ENCODE measurements at places on chromosomes 12 and 14.

GRCh38 chr12:88810806-88811205 is 230.5 kb upstream of the KITLG start:
- no peak for DNase-seq

DNA sequence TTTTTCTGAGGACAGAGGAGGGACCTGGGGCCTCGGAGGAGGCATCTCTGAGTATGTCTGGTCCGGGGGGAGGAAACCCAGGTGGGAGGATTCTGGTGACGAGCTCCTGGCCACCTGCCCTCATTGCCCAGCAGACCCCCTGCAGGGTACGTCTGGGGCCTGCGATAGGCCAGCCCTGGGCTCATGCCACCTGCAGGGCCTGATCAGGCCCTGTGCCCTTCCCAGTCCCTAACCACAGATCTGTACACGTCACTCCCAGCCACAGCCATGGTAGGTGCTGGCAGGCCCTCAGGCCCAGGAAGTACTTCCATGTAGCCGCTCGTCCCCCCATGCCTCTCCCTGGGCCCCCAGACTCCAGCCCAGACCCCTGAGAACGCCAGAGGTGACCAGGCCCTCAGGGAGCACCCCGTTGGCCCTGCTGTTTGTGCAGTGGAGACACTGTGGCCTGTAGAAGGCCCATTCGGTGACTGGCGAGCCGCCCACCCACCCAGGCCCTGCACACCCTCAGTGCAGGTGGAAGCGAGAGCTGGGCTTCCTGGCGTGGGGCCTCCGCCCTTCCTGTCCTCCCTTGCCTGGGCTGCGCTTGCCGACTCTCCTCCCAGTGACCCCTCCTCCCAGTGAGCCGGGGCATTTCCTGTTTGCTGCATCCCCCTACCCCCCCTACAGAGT is 5.7 kb downstream of the INF2 start:
- peak; percentile 53 for DNase-seq

- no peak for DNase-seq
Measured at GRCh38 chr14:21346532-21347135, 37.2 kb downstream of the SUPT16H start.

DNA sequence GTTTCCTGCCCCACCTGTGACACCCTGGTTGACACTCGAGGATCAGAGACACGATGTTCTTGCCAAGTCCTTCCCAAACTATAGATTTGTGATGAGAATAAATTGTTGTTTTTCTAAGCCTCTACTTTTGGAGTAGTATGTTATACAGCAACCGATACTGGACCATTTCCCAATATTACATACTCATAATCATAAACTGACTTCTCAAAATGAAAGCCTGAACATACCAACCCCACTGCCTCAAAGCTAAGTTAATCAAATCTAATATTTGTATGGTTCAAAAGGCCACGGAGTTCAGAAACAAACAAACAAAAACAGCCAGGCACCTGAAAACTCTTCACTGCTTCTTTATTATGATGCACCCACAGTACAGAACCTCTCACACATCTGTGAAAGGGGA is 52.3 kb upstream of the GPHB5 start:
- DNase-seq: no peak

DNA sequence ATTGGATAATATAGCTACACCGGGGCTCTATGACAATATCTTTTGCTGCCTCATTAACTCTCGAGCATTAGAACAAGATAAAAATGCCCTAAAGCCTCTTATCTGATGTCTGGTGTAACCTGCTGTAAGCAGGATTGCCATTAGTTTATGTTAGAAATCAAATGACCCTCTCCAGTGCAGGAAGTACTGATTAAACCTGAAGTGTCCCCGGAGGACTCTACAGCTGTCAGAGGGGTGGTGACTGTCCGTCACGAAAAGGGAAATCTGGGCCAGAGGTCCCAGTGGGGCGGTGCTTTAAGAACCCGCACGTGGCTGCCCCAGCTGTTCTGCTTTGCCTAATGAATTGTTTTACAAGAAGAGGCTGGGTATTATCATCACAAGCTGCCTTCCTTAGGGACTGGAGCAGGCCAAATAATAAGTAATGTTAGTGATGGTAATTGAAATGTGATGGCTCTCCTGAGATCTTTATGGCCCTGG is 55.7 kb downstream of the LIN52 start:
- no peak for DNase-seq

- no peak for DNase-seq
Measured at GRCh38 chr14:23409475-23409874, 1.4 kb upstream of the MYH6 start.

DNA sequence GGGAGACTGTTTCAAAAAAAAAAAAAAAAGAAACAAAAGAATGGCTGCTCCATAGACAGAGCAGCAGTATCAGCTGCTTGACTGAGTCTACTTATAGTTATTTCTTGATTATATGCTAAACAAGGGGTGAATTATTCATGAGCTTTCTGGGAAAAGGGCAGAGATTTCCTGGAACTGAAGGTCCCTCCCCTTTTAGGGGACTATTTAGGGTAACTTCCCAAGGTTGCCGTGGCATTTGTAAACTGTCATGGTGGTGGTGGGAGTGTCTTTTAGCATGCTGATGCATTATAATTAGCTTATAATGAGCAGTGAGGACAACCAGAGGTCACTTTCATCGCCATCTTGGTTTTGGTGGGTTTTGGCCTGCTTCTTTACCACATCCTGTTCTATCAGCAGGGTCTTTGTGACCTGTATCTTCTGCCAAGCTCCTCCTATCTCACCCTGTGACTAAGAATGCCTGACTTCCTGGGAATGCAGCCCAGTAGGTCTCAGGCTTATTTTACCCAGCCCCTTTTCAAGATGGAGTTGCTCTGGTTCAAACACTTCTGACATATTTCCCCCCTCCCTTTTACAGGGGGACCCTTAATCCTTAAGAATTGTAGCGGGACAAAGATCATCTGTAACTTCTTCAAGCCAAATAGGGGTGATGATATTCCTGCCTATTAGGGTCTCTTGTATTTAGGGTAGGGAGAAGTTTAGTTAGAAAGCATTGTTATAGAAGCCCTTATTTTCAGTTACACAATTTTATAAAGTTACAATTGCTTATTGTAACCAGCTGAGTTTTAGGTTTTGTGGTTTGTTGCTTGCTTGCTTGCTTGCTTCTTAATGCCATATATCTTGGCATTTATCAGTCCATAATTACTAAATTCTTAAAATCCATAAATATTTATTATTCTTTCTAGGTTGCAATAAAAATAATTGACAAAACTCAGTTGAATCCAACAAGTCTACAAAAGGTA is 42.5 kb downstream of the MARK3 start:
- no peak for DNase-seq

- no peak for DNase-seq
Measured at GRCh38 chr12:34106172-34106571, 83.9 kb downstream of the ALG10 start.

GRCh38 chr14:71206123-71206522 is 298.9 kb downstream of the PCNX1 start:
- DNase-seq: no peak

- DNase-seq: no peak
Measured at GRCh38 chr14:74647061-74647677, 35.1 kb upstream of the LTBP2 start.

GRCh38 chr14:56482310-56482911 is 97.2 kb upstream of the TMEM260 start:
- DNase-seq: no peak

DNA sequence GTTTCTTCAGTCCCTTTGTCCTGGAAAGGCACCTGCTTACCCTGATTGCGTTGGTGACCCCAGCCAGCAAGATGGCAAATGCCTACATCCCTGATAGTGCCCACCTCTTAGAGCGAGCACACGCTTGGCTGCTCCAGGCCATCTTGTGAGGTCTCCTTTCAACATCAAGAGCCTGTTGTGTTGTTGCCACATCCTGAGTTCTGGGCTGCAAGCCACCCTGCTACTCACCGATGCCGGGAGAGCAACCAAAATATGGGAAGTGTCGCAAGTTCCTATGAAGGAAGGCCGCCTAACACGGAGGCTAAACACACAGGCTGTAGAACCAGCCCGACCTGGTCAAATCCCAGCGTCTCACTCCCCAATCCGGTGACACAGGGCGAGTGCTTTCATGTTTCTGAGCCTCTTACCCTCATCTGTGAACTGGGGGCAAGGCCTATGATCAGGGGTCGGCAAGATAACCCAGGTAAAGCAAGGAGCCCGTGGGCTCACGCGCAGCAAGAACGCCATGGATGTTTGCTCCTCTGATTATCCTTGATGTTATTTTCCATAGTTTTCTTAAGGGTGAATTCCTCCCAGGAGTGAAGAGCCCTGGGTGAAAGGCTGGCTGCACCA is 98.4 kb downstream of the LGMN start:
- no peak for DNase-seq

DNA sequence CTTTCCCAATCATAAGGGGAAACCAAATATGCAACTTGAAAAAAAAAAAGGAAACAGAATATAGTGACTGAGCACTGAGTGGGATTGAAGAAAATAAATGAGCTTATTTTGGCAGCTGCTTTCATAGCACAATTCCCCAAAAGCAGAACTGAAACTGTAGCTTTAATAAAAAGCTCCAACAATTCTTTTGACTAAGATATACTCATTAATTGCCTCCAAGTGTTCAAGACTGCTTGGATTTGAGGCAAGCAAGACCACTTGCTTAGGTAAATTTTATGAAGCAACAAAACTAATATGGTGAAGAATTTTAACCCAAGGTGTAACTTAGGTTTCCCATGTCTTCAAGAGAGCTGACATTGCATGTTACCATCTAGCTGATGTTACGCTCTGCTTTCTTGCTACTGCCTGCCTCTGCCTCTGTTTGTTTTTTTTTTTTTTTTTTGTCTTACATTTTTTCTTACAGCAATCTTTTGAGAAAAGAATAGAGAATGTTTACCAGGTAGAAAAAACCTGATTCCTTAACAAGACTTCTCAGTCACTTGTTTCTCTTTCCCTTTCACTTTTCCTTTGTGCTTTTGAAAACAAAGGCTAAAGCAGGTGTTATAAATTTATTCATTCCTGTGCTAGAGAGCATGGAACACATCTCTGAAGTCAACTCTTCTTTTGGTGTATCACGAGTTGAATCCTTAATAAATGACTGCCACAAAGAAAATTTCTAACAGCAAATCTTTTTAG is 134.4 kb downstream of the BCAT1 start:
- no peak for DNase-seq

GRCh38 chr12:75870878-75871277 is 160.7 kb downstream of the PHLDA1 start:
- no peak for DNase-seq

- DNase-seq: no peak
Measured at GRCh38 chr12:110732572-110732971, 10.1 kb downstream of the PPP1CC start.

DNA sequence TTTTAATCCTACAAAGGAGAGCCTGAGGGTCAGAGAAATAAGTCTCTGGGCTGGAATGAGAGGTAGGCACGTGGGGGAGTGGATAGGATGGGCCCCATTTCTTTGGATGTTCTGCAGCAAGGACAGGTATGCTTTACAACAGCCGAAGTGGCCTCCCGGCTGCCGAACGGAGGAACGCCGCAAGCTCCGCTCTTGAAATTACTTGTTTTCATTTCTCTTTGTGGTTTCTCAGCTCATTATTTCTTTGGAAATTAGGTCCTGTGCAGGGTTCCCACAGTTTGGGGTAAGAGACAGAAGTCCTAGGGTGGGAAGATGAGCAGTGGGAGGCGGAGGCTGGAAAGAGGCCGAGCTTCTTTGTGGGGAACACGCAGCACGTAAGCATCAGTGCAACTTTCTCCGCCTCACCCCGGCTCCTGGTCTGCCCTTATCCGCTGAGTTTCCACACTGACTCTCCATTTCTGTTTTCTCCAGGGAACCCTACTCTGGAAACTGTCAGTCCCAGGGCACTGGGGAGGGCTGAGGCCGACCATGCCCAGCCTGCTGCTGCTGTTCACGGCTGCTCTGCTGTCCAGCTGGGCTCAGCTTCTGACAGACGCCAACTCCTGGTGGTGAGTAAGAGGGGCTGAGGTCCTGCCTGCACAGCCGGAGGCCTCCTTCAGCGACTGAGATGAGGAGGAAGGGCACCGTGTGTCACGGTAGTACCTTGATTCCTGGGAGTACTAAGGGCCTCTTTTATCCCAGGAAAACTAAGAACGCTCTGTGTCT is 2.0 kb downstream of the WNT5B start:
- no peak for DNase-seq

- DNase-seq: no peak
Measured at GRCh38 chr14:31292937-31293616, 85.5 kb upstream of the HECTD1 start.

GRCh38 chr14:101024686-101025085 is 121.2 kb upstream of the RTL1 start:
- no peak for DNase-seq

GRCh38 chr12:125518074-125518473 is 452.8 kb downstream of the AACS start:
- no peak for DNase-seq

DNA sequence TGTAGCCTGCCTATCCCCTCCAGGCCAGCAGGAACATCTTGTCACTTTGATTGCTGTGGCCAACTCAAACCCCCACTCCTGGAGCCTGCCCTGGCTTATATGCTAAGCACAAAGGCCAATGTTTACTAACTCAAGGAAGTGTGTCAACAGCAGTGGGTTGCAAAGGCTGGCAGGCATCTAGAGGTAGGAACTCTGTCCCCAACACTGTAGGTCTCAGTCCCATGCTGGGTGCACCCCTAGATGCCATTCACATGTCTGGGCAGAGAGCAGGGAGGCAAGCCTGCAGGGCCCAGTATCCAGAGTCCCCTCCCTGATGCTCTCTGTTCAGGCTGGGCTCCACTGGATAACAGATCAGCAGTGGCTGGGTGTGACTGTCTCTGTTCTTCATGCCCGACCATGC is 1.6 kb upstream of the HPD start:
- no peak for DNase-seq

- no peak for DNase-seq
Measured at GRCh38 chr12:51901881-51902280, 5.4 kb upstream of the ACVRL1 start.

DNA sequence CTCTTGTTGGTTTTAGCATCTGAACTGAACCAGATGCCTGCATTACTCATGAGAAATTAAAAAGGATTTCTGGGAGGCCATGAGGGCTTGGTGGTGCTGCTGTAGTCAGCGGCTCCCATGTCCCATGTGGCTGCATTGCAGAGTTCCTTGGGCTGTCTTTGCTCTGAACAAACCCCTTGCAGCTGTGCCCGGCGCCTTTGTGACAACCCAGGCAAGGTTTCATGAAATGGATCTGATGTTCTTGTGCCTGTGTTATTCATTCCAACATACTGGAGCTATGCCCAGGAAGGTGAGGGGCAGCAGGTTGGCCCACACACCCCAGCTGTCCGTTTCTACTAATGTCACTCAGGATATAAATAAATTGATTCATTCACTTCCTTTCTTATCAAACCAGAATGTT is 40.8 kb downstream of the TGFB3 start:
- DNase-seq: no peak

GRCh38 chr14:23352506-23353432 is at the start of gene SLC22A17:
TSS of gene SLC22A17 (minus strand) at chr14:23352887.
- peak; percentile 46 for DNase-seq

GRCh38 chr12:101931498-101932326 is 54.3 kb downstream of the DRAM1 start:
- no peak for DNase-seq

GRCh38 chr12:112862636-112863290 is 44.0 kb upstream of the OAS1 start:
- no peak for DNase-seq

DNA sequence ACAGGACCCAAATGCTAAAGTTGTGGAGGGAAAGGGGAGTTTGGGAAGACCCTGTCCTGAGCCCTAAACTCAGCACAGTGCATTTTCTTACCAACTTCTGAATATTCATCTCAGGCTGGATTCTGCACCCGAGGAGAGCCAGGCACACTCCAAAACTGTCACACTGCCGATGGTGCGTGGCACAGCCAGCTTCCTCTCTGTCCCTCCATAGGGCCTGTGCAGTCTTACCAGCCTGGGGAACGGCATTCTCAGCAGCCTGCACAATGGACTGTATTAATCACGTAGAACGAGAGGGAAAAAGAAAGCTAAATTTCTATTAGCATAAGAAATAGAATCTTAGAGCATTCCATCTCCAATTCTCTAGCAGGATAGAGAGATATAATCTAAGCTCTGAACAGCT is 71.3 kb upstream of the GPATCH2L start:
- no peak for DNase-seq

Measured in SW 1271 (cell line).